Stimulated activated CD4-positive, alpha-beta T cell treated with anti-CD3 and anti-CD28 coated beads, Interleukin-1b, Interleukin-23, amount 100 ng/mL, for 24 hours (primary cell): ENCODE measurements at places on chromosomes 2 and 18.

- DNase-seq = no peak
Observed at GRCh38 chr2:53903011-53903410, 43.2 kb upstream of the GPR75 start.

DNA sequence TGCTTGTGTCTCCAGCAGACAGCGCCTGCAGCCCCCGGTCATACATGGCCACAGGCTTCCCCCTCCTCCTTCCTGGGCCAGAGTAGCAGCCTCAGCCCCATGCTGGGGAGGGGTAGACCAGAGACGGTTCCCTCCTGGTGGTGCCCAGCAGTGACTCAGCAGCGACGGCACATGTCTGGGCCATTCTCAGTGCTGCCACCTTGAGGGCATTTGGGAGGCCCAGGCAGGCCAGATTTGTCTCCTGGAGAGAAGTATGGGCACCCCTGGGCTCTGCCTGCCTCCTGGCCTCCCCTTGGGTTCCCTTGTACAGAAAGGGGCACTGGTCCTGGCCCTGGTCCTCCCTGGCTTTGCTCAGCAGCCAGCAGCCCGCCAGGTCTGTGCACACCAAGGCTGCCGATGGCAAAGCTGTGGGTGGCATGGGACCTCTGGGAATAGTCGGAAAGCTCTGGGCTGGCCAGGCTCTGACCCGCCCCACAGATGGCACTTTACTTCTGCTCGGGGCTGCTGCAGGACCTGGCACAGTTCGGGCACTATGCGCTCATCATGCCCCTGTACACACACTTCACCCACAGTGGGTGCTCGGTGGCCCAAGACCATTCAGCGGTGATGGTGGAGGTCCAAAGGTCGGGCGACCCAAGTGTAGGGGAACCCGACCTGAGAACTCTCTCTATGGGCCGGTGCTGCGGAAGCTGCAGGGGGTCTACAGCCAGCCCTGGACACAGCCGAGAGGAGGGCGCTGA is 11.4 kb upstream of the ALPI start:
- peak; percentile 63 for DNase-seq

DNA sequence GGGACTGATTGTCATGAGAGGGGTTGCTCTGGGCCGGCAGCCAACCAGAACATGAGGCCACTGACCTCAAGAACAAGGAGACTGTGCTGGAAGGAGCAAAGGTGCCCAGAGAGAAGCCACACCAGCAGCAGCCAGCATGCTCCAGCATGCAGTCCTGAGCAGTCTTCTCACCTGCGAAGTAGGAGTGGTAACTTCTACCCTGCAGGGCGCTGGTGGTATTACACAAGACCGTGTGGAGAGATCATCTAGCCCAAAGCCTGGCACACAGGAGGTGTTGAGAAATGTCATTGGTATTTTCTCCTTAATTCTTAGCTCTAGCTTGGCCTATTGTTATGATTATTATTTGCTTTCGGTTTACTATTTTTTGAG is 132.7 kb downstream of the TSN start:
- DNase-seq = no peak

DNA sequence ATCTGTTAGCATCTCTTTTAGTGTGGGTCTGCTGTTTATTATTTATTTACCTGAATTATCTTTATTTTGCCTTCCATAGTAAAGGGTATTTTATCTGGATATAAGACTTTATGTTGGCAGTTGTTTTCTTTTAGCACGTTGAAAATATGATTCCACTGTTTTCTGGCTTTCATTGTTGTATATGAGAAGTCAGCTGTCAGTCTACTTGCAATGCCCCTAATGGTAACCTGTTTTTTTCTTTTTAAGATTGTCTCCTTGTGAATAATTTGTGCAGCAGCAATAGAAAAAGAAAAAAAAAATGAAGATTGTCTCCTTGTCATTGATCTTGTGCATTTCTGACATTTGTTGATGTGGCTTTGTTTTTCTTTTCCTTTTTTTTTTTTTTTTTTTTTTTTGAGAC is 27.2 kb downstream of the SNED1 start:
- DNase-seq = no peak

- DNase-seq = no peak
Observed at GRCh38 chr18:30828700-30829099, 213.8 kb downstream of the DSC3 start.

DNA sequence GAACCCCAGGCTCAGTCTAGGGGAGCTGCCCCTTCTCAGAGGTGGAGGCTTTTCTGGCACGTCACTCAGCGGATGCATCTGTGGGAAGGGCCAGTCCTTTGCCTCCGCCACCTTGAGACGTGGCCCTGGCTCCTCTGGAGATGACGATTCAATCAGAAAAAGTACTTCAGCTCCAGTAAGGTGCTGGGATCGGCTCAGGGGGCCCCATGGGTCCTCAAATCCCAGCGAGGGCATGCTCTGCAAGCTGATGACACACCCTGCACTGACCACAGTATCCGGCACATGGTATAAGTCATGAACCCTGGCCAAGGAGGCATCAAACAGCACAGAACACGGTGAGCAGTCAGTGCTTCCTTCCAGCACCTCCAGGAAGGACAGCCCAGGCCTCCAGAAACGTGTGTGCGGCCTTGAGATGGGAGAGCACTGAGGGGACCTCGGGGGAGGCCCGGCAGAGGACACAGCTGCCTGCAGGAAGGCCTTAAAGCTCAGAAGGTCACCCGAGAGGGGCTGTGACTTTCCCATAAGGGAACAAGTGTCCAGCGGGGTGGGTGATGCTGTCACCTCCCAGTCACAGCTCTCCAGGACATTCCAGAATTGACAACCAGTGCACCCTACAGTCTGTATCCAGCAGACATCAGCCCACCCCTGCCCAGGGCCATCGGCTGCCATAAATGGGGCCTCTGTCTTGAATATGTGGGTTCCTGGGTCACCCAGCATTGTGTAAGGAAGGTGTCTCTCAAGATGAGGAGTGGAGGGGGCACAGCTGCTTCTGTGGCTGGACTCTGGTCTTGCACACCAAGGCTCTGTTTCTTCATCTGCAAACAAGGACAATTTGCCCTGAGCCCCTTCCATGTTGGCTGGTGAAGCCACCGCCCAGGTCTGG is 205.8 kb downstream of the NDUFA10 start:
- no peak for DNase-seq

- no peak for DNase-seq
Observed at GRCh38 chr2:67453310-67453709, 56.2 kb downstream of the ETAA1 start.

GRCh38 chr18:60247103-60247502 is 125.5 kb downstream of the MC4R start:
- DNase-seq = no peak

- DNase-seq = no peak
Observed at GRCh38 chr2:42651057-42651456, 82.6 kb downstream of the MTA3 start.

GRCh38 chr2:44941551-44942234 is at the start of gene SIX3:
Gene SIX3, plus strand, starts transcription at chr2:44941702. Its CDS starts 403 bp downstream, at chr2:44942105.
- DNase-seq = no peak

DNA sequence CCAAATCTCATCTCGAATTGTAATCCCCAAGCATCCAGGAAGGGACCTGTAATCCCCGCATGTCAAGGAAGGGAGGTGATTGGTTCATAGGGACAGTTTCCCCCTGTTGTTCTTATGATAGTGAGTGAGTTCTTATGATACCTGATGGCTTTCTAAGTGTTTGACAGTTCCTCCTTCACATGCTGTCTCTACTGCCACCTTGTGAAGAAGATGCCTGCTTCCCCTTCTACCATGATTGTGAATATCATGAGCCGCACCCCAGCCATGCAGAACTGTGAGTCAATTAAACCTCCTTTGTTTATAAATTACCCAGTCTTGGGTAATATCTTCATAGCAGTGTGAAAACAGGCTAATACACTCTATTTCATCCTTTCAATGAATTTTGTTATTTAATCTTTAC is 446.7 kb downstream of the RNF144A start:
- no peak for DNase-seq

- DNase-seq = no peak
Observed at GRCh38 chr2:204487447-204488229, 57.6 kb upstream of the PARD3B start.

DNA sequence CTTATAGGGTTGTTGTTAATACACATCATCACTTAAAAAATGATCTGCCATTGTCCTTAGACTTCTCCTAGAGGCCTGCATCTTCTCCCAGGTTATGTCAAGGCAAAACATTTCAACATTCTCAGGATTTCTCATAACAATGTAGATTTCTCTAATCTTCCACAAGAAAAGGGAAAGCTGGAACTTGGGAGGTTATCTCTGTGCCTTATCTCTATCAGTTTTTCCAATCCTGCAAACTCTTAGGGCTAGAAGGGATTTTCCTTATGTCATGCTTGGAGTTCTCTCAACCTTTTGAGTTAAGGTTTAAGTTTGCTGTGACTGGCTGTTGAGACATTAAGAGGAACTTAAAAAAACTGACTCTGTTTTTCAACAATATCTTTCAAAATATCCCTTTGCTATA is 300.6 kb upstream of the TFPI start:
- DNase-seq = no peak

DNA sequence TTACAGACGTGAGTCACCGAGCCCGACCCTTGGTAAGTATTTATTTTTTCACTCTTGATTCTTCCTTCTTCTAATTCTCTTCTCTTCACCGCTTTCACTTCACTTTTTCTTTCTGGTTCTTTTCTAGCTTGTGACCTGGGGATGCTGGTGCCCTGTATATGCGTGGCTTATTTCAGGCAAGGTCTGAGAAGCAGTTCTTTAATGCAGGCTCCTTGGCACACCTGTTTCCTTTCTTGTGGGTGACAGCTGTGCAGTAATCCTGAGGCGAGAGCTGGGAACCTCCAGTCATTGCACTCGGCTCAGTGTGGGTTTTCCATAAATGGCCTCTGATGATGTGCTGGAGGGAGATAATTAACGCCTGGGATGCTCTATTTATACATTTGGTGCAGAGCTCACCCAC is 193.8 kb downstream of the TSN start:
- no peak for DNase-seq

DNA sequence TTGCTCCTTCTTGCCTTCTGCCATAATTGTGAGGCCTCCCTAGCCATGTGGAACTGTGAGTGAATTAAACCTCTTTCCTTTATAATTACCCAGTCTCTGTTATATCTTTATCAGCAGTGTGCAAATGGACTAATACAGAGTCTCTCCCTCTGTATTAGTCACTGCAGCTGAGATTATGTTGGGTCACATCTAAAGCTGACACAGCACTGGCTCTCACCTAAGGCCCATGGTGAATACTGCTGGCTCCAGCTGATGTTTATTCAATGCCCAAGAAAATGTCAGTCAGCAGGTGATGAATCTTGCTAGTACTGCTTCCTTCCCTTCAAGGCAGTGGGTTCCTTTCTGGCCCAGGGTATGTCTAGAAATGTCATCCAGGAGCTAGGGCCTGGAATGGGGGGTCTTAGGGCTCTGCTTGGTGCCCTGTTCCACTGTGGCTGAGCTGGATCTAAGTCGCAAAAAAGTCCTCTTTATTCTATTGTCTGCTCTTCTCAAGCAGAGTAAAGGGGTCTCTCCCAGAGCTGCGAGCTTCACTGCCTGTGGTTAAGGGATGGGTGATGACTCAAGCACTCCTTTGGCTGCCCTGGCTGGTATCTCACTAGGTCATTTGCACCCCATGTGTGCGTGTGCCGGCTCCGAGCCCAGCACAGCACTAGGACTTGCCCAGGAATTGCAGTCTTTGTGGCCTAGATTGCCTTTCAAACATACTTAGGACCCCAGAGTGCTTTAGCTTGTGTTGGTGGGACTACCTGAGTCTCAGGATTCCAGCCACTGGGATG is 29.9 kb downstream of the PPP1R1C start:
- no peak for DNase-seq

- no peak for DNase-seq
Observed at GRCh38 chr18:39348757-39349156, 1783.2 kb upstream of the CELF4 start.

- DNase-seq = no peak
Observed at GRCh38 chr18:58882686-58883085, 18.0 kb downstream of the ZNF532 start.

DNA sequence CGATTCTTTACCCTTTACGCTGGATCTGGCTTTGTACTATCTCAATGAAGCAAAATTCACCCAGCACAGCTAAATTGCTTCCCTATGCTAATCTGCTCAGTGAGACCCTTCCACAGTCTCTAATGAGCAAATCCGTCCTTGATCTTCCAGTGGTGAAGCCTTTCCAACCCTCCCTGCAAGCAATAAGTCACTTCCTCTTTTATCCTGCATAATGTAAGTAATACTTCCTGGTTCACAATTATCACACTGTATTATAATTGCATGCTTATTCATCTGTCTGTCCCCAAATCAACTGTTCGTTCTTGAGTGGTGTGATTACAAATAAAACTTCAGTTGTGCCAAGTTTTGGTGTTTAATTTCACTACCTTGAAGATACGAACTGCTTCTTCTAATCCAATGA is 404.0 kb downstream of the ADCYAP1 start:
- DNase-seq = no peak

GRCh38 chr2:589281-590130 is 87.7 kb downstream of the TMEM18 start:
- no peak for DNase-seq

DNA sequence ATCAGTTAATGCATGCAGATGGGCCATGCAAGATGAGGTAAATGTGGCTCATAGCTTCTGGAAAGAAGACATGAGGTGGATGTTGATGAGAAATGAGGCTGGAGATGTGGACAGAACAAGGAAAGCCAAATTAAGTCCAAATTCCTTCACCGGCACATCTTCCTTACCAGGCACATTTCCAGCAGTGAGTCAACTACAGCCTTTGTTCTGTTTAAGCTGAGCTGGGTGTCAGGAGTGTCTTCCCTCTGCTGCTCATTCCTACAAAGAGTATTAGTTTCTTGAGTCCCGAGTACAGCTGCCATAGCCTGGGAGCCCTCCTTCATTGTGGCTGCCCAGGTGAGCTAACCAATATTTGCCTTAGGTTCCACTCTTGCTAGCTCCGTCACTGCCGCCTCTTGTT is 945.0 kb downstream of the SLC4A3 start:
- DNase-seq = no peak

DNA sequence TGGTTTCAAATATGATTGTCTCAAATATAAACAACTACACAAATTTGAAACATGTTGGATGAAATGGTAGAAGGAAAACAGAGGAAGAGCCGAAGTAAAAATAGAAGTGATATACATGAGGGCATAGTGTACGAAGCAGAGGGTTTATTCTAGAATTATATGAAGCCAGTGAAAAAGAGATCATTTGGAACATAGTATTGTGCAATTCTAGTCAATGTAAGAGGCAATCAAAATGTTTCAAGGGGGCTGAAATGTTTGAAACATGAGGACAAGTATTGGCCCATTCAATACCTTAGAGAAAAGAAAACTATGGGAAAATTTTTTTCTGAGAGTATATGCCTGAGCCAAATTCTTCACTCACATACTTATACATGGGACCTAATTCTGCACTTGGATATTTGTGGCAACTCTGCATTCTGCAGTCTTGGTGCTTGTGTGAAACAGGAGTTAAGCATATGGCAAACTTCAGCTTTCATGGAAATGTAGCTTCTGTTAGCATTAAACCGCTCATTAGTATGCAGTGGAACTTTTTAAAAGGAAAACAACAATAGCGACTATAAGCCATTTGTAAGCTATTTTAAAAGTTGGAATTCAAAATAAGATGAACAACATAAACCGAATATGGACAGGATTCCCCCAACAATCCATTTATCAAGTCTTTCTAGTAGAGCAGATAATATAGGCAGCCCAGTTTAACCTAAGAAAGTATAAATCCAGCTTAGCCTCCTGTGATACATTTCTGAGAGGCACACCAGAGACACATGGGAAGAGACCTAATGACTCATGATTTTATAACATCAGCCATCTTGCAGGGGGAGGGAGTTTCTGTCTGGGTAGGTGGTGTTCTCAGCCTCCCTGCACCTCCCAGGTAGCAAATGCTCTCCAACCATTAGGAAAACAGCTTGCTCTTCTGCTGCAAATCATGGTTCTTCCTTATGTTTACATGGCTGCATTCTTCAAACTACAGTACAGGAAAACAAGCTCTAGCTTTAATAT is 197.8 kb downstream of the PAX3 start:
- no peak for DNase-seq
